Effector CD4-positive, alpha-beta T cell (primary cell): ENCODE measurements at places on chromosomes 5 and 9.

DNA sequence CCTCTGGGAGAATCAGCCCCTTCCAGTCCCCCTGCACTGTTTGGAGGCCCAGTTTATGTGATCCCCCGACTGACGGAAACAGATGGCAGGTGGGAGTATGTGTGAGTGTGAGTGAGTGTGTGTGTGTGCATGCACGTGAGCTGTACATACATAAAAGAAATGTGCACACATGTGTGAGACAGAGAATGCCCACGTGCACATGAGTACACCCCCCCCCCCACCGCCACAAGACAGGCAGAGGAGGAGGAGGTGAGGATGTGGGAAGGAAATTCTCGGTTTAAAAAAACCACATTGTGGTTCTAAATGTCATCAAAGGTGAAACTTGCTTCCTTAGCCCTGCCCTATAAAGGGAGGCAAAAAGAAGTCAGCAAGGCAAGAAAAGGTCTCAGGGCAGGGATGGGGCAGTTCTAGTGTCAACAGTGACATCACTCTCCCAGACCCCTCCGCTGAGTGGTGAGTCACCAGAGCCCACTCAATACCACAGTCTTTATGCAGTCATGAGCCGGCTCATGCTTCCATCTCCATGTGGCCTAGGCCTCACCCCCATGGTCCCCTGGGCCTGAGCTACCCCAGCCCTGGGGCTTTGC, 79.2 kb upstream of the HSPA9 start:
- DNase-seq, result peak; percentile 41

DNA sequence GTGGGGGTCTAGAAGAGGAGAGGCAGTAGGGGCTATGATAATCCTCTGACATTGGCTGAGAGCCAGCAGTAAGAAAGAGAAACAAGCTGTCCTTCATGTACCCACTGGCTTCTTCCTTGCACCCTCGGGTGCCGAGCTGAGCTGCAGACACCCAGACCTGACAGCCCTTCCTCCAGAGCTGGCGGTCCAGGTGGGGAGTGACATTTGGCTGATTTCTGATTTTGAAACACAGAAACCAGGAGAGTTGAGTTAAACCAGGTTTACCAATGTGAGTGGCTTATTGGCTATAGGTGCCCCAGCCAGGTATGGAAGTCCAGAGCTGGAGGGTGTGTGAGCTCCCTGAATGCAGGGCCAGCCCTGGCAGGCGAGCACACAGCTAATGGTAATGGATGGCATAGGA, 59.2 kb downstream of the GADD45G start:
- DNase-seq, result no peak

- no peak for DNase-seq
Observed at GRCh38 chr5:980001-980588, 28.5 kb upstream of the NKD2 start.

- no peak for DNase-seq
Observed at GRCh38 chr9:133906932-133907910, 84.9 kb downstream of the VAV2 start.

GRCh38 chr5:55030676-55031369, 6.8 kb downstream of the GZMK start:
- DNase-seq, result no peak

- DNase-seq, result no peak
Observed at GRCh38 chr5:104952876-104953275, 1390.3 kb upstream of the NUDT12 start.

DNA sequence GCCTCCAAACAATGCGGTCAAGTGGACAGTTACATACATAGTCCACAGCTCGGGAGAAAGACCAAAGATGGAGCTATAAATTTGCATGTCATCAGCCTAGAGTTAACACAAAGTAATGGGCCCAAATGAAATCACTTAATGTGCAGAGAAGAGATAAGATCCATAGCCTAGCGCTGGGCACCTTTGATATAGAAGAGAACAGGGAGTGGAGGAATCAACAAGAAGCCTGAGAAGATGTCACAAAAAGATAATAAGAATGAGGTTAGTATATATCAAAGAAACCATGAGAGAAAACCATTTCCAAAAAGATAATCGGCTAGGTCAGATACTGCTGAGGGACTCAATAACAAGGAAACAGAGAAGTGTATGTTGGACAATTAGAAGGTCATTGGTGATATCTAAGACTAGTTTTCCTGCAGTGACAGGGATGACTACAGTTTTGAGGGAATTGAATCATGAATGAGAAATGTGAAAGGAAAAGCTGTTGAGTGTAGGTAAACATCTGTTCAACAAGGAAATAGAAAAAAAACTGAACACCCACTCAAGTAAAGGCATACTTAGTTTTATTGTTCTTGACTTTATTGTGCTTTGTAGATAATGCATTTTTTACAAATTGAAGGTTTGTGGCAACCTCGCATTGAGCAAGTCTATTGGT, 68.7 kb upstream of the CDH6 start:
- no peak for DNase-seq

DNA sequence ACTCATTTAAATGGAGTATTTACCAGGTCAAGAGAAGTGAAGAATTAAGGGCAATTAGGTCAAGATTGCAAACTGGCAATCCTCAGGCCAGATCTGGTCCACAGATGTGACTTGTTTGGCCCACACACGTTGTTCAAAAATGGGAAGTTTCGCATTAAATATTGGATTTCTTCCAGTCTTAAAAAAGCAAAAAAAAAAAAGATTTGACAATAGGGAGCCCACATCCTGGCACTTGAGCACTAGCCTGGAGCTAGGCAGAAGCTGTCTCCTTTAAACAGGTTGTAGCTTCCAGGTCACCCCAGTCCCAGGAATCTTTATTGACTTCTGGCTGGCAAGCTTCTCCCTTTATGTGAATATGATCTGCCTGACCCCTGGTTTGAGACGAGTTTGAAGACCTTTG, 520.4 kb downstream of the RAB3C start:
- DNase-seq, result no peak

GRCh38 chr9:76911971-76912370, 6.1 kb upstream of the PRUNE2 start:
- no peak for DNase-seq

- no peak for DNase-seq
Observed at GRCh38 chr5:91848453-91848852, 465.3 kb upstream of the ARRDC3 start.

- no peak for DNase-seq
Observed at GRCh38 chr5:155303120-155303519, 289.6 kb downstream of the KIF4B start.

DNA sequence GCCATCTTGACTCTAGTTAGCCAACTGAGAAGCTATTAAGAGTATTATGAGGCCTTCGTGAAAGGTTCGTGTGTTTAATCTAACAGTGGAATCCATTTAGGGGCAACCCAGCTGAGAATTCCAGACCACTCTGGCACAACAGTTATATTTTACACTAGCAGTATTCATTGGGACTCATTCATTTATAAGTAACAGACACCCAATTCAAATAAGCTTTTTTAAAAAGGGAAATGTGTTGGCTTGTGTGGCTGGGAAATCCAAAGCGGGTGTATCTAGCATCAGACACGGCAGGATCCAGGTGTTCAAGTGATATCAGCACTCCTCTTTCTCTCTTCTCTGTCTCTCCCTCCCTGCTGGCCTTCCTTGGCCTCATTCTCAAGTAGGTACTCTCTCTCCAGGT, 46.0 kb upstream of the SHC3 start:
- no peak for DNase-seq

- no peak for DNase-seq
Observed at GRCh38 chr5:66987949-66988838, 208.4 kb downstream of the CD180 start.

- no peak for DNase-seq
Observed at GRCh38 chr5:81363093-81363871, 30.7 kb downstream of the ACOT12 start.

DNA sequence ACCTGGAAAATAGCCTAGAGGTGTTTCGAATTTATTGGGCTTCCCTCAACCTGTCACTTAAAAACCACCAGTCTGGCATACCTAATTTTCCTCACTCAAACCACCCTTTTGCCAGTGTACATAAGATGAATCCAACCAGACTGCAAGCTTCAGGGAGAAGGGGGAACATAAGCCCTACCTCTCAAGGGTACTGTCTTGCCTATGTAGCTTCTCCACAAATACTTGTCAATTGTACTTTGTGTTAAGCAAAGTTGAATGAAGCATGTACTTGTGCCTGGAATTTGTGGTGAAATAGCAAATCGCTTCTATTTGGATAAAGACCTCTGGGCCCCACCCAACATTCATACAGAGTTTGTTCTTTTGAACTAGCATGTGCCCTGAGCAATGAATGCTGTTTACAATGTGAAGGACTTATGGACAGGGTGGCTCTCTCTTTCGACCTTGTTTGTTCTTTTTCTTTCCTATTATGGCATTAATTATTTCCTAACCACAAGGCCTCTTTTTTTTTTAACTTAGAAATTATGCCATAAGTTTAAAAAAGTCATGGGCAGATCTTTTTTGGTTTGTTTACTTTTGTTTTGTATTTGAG, 580.2 kb downstream of the EBF1 start:
- no peak for DNase-seq

- DNase-seq, result no peak
Observed at GRCh38 chr5:171272996-171273970, 35.8 kb upstream of the TLX3 start.
